ENCODE measurements at places on chromosomes 5 and 9.

GRCh38 chr5:96875791-96876291, 459 bp upstream of the ERAP2 start:
- peak; percentile 24 for DNase-seq

DNA sequence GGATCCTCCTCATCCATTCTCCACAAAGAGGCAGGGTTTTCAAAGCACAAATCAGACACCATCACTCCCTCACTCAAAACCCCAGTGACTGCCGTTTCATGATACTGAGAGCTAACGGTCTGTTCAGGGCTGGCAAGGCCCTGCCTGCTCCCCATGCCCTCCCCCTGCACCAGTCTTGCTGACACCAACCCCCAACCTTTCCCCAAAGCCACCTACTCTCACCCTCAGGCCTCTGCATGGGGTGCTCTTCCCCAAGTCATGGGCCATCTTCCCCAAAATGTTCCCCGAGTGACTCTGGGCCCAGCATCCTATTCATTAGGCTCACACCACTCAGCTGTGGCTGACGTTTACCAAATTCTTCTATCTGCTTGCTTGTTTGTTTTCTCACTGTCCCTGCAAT, 21.7 kb upstream of the OLFM1 start:
- DNase-seq: peak; percentile 0

DNA sequence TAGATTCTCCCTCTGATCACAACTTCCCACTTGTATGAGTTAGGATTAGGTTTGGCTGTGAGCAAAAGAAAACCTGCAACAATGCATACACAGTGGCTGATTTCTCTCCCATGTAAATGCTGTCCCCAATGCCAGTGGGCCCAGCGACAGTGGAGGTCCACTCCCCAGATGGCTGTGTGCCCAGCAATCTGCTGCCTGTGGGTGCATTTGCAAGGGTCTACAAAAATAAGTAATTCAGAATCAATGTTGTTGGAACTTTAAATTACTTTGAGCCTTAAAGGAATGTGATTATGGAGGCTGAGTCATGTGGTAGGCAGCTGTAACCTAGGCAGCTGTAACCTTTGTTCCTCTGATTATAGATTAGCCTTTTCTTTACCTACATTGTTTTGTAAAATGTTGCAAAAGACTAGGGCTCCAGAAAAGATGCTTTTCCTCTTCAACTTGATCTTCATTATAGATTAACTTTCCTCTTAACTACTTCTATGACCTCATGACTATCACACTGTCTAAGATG, 14.2 kb upstream of the MXD3 start:
- DNase-seq: no peak

DNA sequence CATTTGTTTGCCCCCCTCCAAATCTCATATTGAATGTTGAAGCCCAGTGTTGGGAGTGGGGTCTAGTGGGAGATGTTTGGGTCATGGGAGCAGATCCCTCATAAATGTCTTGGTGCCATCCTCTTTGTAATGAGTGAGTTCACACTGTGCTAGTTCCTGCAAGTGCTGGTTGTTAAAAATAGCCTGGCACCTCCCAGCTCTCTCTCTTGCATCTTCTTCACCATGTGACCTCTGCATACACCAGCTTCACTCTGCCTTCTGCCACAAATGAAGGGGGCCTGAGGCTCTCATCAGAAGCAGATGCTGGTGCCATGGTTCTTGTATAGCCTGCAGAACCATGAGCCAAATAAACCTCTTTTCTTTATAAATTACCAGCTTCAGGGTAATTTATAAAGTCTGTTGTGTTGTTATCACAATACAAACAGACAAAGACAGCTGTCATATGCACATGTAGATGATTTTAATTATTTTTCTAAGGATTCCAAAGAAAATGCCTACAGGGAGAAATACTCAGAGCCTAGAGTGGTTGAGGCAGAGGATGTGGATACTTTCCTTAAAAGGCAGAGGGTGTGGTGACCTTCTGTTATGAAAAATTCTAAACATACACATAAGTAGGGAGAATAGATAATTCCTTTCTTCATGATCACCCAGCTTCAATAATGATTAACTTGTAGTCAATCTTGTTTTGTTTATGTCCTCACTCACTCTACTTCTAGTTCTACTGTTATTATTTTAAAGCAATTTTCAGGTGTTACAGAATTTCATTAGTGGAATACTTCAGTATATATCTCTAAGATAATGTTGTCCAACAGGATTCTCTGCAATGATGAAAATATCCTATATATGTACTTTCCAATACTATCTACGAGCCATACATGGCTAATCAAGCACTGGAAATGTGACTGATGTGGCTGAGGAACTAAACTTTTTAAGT, 75.1 kb upstream of the RANBP6 start:
- DNase-seq: no peak

- DNase-seq: no peak
Observed at GRCh38 chr5:33937707-33938506, 1.7 kb downstream of the RXFP3 start.

- no peak for DNase-seq
Observed at GRCh38 chr5:135989686-135990085, 34.9 kb upstream of the LECT2 start.

DNA sequence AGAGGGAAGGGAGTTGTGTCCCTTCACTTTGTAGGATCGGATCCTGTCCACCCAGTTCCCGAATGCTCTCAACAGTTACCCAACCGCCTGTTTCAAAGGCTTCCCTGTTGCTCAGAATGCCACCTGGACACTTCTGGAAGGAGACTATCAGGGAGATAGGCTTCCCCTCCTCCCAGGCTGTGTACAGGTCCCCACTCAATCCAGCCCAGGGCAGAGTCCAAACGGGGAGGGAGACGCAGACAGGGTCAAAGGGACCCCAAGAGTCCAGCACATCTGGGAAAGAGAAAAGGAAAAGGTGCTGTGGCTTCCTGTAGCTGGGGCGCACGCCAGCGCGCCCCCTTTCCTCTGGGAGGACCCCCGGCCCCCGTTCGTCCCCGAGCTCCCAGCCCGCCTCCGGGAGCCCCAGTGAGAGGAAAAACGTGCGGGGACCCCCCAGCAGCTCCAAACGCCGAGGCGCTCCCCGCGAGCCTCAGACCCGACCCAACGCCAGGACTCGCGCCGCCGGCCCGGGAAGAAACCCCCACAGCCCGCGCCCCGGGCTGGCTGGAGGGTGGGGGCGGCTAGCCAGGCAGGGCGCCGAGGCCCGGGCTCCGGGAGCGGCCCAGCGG, 640 bp downstream of the SURF4 start:
- no peak for DNase-seq

DNA sequence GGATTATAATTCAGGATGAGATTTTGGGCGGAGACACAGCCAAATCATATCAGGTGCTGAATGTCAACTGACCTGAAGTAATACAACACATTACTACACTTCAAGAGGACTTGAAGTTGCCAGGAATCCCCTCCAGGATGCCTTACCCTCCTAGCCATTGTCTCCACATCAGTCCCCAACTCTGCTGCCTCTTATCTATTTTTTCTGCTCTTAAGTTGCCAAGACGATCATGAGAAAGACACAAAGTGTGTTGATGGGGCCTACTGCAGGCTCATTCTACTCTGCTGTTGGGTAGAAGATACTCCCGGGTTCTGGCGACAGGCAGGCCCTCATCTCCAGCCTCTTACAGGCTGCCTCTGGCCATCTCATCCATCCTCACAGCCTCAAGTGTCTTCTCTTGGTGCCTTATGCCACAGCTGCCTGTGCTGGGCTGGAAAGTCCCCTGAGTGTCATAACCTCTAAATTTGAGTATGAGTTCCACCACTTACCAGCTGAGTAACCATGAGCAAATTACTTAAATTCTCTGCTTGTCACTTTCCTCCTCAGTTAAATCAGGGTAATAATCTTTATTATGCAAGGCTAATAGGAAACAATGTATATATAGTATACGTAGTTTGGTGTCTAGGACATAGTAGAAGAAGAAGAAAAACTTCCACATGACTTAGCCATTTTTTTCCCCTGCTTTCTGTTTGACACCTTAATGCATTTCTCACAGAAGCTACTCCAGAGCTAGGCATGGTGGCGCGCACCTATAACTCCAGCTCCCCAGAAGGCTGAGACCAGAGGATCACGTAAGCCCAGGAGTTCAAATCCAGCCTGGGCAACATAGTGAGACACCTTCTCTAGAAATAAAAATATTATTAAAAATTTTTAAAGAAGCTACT, 73.0 kb upstream of the SNX2 start:
- DNase-seq: no peak

DNA sequence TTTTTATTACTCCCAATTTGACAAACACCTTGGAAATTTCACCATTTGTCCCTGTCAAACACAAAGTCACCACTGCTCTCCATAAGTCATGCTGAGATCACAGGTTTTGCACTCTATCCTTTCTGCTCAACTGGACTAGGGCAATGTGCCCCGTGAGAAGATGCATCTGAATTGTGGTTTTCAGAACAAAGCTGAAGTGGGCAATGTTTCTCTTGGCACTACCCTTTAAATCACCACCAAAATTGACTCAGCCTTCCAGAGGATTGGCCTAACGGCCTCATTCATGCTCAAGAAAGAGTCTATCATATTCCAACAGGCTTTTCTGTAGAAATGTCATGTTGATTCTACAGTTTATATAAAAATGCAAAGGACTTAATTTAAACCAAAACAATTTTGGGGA, 81.0 kb upstream of the TRIO start:
- DNase-seq: no peak

GRCh38 chr5:31415960-31416359, 115.9 kb downstream of the DROSHA start:
- DNase-seq: no peak

DNA sequence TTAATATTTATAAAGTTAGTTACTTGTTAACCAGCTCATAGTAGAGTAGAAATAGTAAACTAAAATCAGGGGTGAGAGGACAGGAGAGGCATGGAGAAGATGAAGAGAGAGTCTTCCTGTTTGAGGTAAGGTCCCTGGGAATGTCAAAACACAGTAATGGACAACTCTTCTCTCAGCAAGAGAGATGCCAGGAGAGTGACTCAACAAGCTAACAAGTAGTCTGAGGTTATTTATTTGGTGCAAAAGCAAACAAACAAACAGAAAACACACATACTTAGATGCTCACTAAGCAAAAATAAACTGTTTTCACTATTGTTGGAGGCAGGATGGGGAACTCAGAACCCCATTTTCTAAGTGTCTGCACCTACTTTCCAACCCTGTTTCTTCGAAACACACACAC, 333.2 kb upstream of the RFX3 start:
- no peak for DNase-seq

GRCh38 chr5:142846406-142846805, 76.2 kb downstream of the ARHGAP26 start:
- DNase-seq: no peak

DNA sequence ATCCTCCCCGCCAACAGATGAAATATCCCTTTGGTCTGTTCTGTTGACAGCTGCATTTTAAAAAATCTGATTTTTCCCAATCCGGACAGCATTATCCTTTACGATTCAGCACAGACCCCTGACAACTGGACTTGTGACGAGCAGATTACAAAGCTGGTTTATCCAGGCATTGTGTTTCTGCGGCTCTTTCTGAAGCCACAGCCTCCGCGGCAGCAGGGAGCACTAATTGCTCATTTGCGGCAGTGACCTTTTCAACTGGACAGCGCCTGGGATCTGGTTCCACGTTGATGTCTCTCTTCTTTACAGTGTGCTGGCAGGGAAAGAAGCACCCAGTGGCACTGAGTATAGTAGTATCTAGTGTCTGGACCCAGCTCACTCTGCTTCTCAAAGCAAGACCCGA, 351.2 kb downstream of the ZNF608 start:
- no peak for DNase-seq

All from activated CD8-positive, alpha-beta memory T cell treated with anti-CD3 and anti-CD28 coated beads, Interleukin-2, amount 50 U/mL, for 4 hours (primary cell).